G401 (cell line): ENCODE measurements at places on chromosomes 7 and 10. TPM values are rescaled to one million over a fixed set of nuclear protein-coding genes. Genes with fewer than 3 reads are reported as not detected.

GRCh38 chr7:16891338-16891737, 9.6 kb upstream of the AGR3 start:
- DNase-seq, result peak; percentile 3

DNA sequence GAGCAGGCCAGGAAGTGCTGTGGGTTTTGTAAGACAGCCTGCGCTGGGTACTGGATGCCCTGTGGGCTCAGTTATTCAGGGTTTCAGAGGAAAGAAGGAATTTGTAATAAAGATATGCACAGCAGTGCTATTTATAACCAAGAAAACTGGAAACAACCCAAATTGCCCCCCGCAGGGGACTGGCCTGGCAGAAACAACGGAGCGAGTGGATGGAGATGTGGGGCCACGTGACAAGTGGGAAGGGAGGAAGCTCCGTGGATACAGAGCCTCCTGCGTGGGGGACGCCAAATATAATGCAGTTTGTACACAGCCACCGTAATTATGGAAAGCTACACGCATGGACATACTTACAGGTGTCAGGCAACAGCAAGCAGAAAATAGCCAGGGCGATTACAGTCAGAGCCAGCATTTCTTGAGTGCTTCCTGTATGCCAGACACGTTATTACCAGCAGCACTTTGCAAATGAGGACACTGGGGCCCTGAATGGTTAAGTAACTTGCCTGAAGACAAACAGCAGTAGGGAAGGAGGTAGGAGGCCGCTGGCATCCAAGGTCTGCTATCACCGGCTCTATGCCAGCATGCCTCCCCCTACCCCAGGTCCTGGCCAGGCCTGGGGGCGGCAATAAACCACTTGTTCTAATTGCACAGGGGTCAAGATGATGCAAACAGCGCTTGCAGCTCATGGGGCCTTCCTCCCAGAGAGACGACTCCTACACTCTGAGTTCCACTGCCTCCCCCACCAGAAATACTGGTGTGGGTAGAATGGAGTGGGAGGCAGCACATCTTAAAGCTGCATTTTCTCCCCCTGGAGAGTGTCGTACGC, 8.7 kb upstream of the CAMK2B start:
- peak; percentile 82 for DNase-seq

DNA sequence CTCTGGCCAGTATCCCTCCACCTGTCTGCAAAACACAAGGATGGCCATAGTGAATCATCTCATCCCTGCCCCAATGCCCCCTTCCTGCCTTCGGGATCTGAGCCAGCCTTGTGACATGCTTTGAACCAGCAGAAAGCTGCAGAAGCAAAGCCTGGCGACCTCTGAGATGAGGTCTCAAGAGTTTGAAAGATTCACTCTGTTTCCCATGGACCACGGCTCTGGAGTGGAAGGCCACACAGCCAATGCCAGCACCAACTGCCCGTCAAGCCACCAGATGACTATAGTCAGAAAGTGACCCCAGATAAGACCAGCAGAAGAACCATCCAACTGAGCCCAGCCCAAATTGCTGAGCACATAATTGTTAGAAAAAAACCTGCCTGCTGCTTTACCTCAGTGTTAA, 193.9 kb upstream of the PPP2R2D start:
- DNase-seq, result no peak

DNA sequence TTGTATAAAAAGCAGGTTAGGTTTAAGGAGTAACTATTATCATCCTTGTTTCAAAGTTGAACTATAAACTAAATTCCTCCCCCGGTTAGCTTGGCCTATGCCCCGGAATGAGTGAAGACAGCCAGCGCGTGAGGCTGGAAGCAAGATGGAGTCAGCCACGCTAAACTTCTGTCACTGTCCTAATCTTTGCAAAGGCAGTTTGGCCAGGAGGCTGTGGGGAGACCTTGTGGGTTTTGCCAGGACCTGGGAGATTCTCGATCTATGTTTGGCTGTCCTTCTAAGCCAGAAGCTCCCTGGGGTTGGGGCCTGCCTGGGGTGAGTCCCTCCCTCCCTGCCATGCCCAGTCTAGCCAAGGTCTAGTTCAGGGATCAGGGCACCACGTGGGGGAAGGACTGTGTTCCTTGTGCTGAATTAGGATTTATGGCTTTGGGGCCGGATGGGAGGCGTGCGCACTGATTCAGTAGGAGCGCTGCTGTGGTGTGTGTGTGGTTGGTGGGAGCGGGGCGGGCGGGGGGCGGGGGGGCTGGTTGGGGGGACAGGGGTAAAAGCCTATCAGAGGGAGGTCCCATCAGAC, 871 bp upstream of the GTF2IRD1 start:
- DNase-seq, result peak; percentile 29

- DNase-seq, result no peak
Measured at GRCh38 chr10:22244001-22244400, 26.2 kb upstream of the EBLN1 start.

DNA sequence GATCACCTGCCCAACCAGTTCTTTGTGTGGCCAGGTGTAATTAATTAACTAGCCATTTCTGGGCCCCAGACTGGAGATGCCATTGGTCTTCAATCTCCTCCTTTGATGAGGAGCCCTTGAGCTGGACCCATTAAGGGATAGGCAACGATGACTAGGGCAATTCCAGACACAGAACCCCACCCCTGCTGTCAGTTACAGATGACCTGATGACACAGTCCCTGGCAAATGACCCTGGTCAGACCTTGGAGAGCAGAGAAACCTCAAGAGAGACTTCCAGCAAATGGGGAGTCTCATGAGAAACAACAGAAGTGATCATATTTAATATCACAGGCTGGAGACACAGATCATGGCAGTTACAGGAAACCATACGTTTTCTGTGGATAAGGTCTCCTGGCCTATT, 101.8 kb upstream of the TCF7L2 start:
- no peak for DNase-seq

DNA sequence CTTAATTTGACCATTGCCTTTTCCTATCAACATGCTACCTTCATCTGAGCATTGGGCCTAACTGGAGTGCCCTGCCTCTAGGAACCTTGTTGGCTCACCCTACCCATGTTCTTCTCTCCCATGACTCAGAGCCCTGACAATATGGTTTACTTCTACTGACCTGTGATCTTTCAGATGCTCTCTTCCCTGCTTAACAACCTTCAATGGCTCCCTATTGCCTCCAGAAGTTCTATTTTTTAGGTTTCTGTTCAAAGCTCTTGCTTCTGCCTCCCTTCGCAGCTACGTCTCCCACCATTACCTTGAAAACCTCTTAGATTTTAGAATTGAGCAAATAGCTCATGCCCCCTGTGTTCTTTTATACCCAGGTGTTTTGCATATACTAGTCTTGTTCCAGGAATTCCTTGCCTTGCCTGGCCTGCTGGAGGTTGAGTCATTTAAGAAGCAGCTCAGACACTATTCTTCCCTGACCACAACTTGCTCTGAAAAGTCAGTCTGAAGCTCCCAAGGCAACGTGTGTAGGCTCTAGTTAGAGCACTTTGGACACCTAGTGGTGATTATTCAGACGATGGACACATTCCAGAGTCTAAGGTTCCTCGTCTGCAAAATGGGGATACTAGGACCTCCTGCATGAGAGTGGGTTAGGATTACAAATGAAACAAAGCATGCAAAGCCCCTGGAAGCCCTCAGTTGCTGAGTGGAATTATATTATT, 64.4 kb upstream of the EMX2 start:
- no peak for DNase-seq

GRCh38 chr10:131871673-131872005, 29.2 kb upstream of the PPP2R2D start:
- no peak for DNase-seq

GRCh38 chr7:74466196-74466813, 12.6 kb downstream of the GTF2IRD1 start:
- peak; percentile 69 for DNase-seq

DNA sequence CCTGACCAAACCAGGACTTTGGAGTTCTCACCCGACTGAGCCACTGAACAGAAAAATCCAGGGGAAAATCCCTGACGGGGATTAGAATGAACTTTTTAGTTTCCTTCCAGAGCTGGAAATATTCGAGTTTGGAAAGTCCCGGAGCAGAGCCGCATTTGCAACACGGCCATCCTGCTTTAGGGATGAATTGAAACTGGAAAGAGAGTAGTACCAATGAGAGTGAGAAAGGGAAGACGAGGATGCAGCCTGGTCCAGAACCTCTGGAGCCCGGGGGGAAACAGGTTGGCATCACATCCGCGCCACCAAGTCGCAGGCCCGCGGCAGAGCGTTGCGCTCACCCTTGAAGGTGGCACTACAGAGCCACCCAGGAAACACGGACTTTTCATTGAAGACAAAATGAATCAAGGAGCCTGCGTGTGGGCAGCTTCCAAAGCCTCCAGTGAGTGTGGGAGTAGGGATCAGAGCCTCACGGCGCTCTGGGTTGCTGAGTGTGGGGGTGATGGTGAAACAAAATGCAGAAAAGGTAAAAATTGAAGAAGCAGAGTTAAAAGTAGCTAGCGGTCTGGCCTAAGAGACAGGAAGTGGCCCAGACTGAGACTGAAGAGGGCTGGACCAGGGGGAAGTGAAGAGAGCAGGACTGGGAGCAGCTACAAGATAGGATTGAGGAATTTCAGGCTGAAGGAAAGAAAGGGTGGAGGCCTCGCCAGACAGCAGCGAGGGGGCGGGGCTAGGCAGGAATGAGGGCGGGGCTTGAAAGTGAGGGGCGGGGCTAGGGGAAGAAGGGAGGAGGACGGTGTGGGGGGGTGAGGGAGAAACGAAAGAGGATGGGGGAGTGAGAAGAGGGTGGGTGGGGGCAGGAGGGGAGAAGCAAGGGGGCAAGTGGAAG, 1.8 kb downstream of the SMURF1 start:
- DNase-seq, result peak; percentile 63

DNA sequence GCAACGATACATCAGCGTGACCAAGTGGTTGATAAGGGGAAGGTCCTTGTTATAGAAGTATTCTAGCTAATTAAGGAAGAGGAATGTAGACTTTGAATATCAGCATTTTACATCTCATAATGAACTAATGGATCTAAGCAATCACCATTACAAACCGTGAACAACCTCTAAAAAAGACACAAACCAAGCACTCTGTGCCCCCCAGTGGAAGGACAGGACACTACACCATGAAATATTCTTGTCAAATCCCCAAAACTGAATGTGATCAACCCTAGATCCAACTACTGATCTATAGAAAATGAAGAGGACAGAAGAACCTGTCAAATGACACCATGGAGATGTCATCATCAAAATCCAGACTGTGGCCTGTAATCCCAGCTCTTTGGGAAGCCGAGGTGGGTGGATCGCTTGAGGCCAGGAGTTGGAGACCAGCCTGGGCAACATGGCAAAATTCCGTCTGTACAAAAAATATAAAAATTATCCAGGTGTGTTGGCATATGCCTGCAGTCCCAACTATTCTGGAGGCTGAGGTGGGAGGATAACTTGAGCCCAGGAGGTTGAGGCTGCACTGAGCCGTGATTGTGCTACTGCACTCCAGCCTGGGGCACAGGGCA, 111.3 kb upstream of the CARD11 start:
- no peak for DNase-seq

GRCh38 chr7:131689662-131690234, 133.3 kb upstream of the PODXL start:
- no peak for DNase-seq

DNA sequence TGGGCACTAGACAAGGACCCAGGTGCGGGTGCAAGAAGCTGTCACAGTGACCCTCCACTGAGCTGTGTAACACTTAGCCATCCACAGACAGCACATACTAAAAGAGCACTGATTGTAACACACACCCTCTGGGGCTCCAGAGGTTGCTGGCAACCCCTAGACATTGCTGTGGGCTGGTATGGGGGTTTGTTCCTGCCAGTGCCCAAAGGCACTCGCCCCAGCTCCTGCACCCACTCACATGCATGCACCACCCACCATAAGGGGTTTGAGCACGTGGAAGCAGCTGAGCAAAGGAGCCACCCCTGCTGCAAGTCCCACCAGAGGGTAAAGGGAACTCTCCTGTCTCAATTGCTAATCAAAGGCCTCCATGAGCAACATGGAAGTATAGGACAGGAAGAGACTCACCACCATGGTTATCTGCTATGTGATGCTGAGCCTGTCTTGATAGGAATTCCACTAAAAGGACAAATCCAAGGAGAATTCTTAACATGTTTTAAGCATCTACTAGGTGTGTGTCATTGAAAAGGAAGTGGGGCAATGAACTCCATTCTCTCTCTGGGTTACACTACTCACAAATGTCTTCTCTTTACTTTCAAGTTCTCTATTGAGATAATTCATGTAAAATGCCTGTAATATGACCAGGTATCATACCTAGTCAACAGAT, 103.1 kb downstream of the GFRA1 start:
- no peak for DNase-seq

- DNase-seq, result no peak
Measured at GRCh38 chr10:34178756-34179155, 636.3 kb downstream of the PARD3 start.

RNF148 gene
- not detected in 2 replicates for total RNA-seq

PRKG1 gene
- total RNA-seq, result 68.3 and 136 TPM in 2 replicates

FXYD4 gene
- not detected in 2 replicates for total RNA-seq

SSBP1 gene
- total RNA-seq, result 315 and 348 TPM in 2 replicates
